ENCODE measurements at places on chromosomes 7 and 10. TPM values are rescaled to one million over a fixed set of nuclear protein-coding genes. Genes with fewer than 3 reads are reported as not detected.

ZNF33A gene
- 40.2 TPM for total RNA-seq

TAS2R4 gene
- total RNA-seq, result 1.2 TPM

ZNF467 gene
- not detected for total RNA-seq

ADAM8 gene
- total RNA-seq, result 17.6 TPM

DNAJB12 gene
- 26.5 TPM for total RNA-seq

MYL10 gene
- not detected for total RNA-seq

CFAP46 gene
- total RNA-seq, result not detected

MDH2 gene
- 263 TPM for total RNA-seq

PDE6C gene
- not detected for total RNA-seq

FGFR2 gene
- total RNA-seq, result not detected

GRCh38 chr7:43591558-43592180 is 8.8 kb downstream of the STK17A start:
- no peak for DNase-seq

GRCh38 chr7:2050511-2050866 is 182.3 kb downstream of the MAD1L1 start:
- DNase-seq, result no peak

GRCh38 chr10:130491011-130491692 is 355.0 kb downstream of the GLRX3 start:
- no peak for DNase-seq

DNA sequence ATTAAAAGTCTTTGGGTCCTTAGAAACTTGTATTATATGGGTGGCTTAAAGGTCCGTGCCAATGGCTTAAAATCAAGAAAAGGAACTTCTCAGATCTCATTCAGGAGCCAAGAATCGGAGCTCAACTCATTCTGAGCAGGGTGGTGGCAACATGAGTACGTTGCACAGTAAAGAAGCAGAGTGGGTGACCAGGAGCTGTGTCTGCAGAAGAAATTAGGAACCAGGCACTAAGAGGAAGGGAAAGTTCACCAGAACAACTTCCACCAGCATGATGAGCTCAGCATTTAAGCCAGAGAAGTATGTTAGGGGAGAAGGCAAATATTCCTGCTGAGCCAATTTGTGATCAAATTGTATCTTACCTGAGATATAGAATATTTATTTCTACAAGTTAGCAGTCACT is 236.0 kb upstream of the NRP1 start:
- no peak for DNase-seq

DNA sequence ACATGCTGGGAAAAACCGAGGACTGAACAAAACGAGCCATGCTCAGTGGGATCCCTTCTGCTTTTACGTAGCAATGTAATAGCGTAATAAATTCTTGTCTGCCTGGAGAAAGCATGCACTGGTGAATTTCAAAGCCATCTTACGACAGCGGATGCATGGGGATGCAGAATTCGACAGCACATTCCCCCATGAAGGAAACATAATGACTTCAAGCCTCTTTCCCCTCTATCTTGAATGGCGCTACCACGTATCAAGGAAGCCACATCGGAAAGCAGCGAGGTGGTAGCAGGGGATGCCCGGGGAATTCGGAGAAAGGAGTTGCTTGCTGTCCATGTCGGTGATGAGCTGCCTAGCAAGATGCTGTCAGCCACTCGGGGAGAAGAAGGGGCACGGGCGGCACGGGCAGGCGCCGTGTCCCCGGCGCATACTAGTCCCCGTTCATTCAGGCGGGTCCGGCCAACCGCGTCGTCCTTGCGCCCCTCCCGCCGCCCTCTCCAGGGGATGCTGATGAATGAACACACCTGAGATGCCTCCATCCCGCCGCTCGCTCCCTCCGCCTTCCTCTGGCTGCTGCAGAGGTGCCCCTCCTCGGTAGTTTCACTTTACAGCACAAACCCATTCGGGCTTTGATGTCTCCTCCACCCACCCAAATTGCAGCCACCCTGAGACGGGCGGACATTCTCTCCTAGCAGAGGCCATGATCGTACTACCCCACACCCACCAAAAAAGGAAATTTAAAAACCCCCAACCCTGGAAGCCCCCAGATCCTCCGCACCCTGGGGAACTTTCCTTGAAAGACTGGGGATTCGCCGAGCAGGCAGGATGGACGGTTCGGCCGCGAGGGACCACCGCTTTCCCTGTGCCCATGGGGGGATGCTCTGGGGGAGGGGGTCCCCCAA is 644 bp downstream of the SORBS1 start:
- peak; percentile 39 for DNase-seq

DNA sequence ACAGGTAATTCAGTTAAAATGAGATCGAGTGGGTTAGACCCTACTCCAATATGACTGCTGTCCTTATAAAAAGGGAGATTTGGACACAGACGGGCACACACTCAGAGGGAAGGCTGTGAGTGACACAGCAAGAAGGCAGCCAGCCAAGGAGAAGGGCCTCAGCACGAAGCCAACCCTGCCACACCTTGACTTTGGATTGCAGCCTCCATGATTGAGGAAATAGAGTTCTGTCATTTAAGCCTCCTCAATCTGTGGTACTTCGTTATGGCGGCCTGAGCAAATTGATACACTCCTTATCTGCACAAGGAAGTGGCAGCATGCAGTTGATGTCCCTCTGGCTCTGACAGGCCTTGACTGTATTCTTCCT is 43.8 kb downstream of the SH2D4B start:
- no peak for DNase-seq

DNA sequence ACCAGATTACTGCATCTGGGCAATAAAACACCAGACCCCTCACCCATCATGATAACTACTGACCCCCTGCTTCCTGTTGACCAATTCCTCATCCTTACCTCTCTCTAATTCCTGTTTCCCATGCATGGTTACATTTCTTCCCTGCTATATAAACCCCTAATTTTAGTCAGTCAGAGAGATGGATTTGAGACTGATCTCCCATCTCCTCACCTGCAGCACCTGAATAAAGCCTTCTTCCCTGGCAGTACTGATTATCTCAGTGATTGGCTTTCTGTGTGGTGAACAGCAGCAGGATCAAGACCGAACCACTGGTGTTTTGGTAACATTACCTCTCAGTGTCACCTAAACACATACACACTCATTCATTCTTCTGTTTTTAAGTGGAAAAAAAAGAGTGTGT is 41.2 kb upstream of the SVIL start:
- DNase-seq, result no peak

DNA sequence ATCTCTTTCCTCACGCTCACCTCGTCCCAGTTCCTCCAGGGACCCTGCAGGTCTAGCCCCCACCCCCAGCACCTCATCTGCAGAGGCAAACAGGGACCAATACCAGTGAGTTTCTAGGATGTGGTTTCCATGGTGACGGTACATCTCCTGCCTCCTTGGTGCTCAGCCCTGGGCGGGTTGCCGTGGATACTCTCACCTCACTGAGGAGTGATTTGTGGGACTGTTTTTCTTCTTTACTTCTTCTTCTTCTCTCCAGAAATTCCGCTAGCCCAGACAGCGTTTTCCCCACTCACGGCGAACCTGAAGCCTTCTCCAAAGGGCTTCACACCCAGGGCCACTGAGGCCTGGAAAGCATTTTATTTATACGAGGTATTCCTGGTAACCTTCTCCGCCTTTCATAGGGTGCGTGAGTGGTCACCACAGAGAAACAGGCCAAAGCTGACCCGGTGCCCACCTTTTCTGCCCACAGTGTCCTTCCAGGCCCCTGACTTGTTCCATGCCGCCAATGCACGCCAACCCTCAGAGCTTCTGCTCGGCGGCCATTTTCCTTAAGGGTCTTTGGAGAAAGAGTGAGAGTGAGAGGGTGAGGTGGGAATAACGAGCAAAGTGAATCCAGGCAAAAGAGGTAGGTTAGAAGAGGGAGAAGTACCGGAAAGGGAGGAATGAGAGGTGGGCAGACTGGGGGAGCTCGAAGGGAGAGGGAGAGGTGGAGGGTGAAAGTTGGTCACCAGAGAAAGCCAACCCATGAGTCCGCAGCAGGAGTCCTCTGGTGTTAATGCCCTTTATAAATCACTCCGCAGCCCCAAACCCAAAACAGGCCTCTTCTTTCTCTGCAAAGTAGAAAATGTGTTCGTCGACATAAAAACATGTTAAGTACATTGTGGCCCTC is 15.5 kb downstream of the FAM241B start:
- DNase-seq, result no peak

DNA sequence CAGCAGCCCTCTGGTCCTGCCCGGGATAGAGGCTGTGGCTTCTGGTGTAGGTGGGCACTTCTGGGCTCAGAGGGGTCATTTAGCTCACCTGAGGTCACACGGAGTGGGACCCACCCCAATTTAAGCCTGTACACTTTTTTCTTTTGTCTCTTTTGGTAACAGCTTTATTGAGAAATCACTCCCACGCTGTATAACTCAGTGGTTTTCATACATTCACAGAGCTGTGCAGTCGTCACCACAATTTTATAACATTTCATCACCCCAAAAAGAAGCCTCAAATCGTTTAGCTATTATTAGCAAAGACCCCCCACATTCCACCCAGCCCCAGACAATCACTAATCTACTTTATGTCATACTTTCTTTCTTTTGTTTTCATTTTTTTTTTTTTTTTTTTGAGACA is 62.3 kb downstream of the LHPP start:
- no peak for DNase-seq

GRCh38 chr10:69741671-69742355 is 59.9 kb upstream of the COL13A1 start:
- no peak for DNase-seq

GRCh38 chr7:11358637-11359036 is 385.0 kb downstream of the PHF14 start:
- no peak for DNase-seq

DNA sequence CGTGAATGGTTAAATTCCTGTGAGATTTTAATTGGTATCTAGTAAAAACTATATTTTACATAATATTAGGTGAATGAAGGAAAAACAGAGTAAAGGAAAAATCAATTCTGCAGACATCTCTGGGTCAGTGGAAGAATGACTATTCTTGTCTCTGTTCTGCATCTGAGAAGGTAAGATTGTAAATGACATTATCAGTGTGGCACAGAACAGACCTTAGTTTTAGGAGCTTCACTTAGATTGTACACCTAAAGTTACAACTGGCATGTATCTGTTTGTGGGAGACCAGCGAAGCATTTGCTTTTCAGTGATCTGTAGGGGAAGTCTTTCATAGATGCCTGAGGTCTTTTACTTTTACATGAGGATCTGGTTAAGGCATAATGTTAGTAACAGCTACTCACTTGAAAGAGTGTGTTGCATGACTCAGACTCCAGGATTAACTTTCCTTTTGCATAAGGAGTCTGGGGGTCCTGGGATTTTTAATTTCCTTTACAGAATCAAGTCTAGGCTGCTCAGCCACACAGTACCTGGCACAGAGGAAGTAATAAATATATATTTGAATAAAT is 56.2 kb downstream of the JMJD1C start:
- no peak for DNase-seq

GRCh38 chr10:126373147-126373546 is 15.1 kb downstream of the ADAM12 start:
- no peak for DNase-seq

DNA sequence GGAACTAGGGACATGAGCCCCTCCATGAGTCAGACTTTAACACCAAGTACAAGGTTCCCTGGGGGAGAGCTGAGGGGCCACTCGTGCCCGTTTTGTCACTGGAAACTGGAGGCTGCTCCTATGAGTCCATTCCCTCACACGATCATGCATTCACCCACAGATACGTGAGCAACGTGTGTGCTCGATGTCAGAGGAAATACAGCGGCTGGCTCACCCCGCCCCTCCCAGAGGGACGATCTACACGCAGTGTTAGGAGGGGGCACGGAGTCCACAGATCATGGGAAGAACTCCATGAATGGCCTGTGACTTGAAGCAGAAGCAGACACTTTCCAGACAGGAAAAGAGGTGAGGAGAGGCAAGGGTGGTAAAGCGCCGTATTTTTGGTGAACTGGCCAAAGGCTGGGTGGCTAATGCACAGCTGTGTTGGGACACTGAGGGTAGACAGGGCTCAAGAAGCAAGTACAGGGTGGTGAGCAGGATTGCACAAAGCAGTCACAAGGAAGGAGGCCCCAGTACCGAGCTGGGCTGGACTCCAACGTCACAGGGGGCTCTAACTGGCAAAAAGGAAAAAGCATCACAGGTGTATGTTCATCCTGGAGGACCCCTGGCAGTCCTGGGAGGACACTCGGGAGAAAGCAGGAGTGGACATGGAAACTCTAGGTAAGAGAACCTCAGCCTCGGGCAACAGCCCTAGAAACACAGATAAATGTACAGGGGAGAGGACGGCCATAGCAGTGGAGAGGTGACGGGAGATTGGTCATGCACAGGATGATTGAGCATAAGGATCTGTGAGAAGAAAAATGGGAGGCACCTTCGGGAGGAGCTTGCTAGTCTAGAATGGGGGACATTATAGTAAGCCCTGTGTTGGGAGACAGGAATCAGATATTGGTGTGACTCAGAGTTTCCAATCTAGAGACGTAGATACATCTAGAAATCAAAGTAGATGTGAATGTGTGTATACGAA is 41.2 kb downstream of the TNS3 start:
- no peak for DNase-seq

DNA sequence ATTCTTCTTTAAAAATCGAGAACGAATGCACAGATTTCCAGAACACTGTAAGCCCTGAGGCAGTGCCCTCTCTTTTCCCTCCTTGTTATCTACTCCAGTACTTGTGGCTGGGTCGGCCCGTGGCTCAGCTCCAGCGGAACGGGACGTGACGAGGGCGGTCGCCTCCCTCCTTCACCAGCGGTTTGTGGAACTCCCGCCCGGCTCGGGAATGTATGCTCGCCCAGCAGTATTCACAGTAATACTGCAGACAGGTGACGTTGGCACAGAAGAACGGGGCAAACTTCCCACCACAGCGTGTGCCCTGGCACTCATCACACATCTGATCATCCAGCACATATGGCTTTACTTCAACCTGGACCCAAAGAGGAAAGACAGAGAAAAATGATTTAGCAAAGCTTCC is 128.5 kb downstream of the BTAF1 start:
- no peak for DNase-seq

All from OCI-LY7 (cell line).